H9 (cell line): ENCODE measurements at places on chromosomes 1 and 21. TPM values are rescaled to one million over a fixed set of nuclear protein-coding genes. Genes with fewer than 3 reads are reported as not detected.

Gene SH3BGR
- 2.9 and 4.3 TPM in 2 replicates for total RNA-seq

Gene PCSK9
- total RNA-seq = 72.2 and 75.1 TPM in 2 replicates

Gene DAB1
- total RNA-seq = 9.2 and 9.3 TPM in 2 replicates

Gene SLAMF9
- total RNA-seq = not detected in 2 replicates

Gene CNIH4
- 104 and 114 TPM in 2 replicates for total RNA-seq

Gene PTAFR
- total RNA-seq = 1.8 and 1.9 TPM in 2 replicates

Gene C4BPA
- total RNA-seq = not detected in 2 replicates

Gene C8B
- total RNA-seq = not detected in 2 replicates

Gene GBP4
- not detected in 2 replicates for total RNA-seq

Gene MYOC
- not detected in 2 replicates for total RNA-seq

Gene MRAP
- total RNA-seq = not detected in 2 replicates

Gene LRRN2
- total RNA-seq = 4.5 and 5.8 TPM in 2 replicates

Gene ECM1
- 0.88 and 1.4 TPM in 2 replicates for total RNA-seq

Gene KLHDC8A
- total RNA-seq = 0.96 and 1.0 TPM in 2 replicates

Gene ILDR2
- 1.1 and 1.7 TPM in 2 replicates for total RNA-seq

Gene KRTAP21-2
- total RNA-seq = not detected in 2 replicates

Gene PTPRU
- total RNA-seq = 45.0 and 45.5 TPM in 2 replicates

Gene GCSAML
- total RNA-seq = not detected in 2 replicates

Gene NUDT4B
- total RNA-seq = not detected in 2 replicates

Gene TTC39A
- total RNA-seq = 7.7 and 9.1 TPM in 2 replicates

Gene GRIK3
- 1.7 TPM in 2 replicates for total RNA-seq

Gene DIRAS3
- total RNA-seq = not detected in 2 replicates

Gene LYPD8
- total RNA-seq = not detected in 2 replicates

Gene PGBD5
- 19.0 and 19.1 TPM in 2 replicates for total RNA-seq

Gene ZNF593OS
- not detected in 2 replicates for total RNA-seq

Gene ANKRD35
- 0.18 and 0.28 TPM in 2 replicates for total RNA-seq

Gene LPAR3
- total RNA-seq = 2.5 and 3.0 TPM in 2 replicates

Gene APOBEC4
- total RNA-seq = not detected in 2 replicates

Gene TDRD10
- 0.31 TPM in 1 of 2 replicates, not detected in the other for total RNA-seq

Gene LGALS8
- total RNA-seq = 14.2 and 15.3 TPM in 2 replicates

Gene SERPINC1
- not detected in 2 replicates for total RNA-seq

Gene S100A12
- not detected in 2 replicates for total RNA-seq

Gene GJB5
- 0.22 and 0.26 TPM in 2 replicates for total RNA-seq

Gene ZNF683
- not detected in 2 replicates for total RNA-seq

Gene TIMM17A
- total RNA-seq = 60.3 and 60.9 TPM in 2 replicates

Gene CD2
- total RNA-seq = not detected in 2 replicates

Gene ZSCAN20
- total RNA-seq = 3.8 and 3.9 TPM in 2 replicates

Gene LCE1F
- total RNA-seq = not detected in 2 replicates

Gene VAMP4
- 4.2 and 4.4 TPM in 2 replicates for total RNA-seq

Gene MYCL
- 17.6 and 18.4 TPM in 2 replicates for total RNA-seq

Gene PRKAA2
- 3.9 and 4.0 TPM in 2 replicates for total RNA-seq

Gene S100A14
- 0.63 and 0.66 TPM in 2 replicates for total RNA-seq

Gene LIN28A
- 1,267 and 1,289 TPM in 2 replicates for total RNA-seq

Gene FNDC5
- total RNA-seq = 4.5 and 5.9 TPM in 2 replicates

Gene PDZK1
- total RNA-seq = not detected in 2 replicates

Gene PLA2G5
- not detected in 2 replicates for total RNA-seq

Gene PLEKHA6
- total RNA-seq = 1.6 and 2.1 TPM in 2 replicates

Gene FCGR3A
- not detected in 2 replicates for total RNA-seq

Gene OR2L2
- total RNA-seq = 0.11 TPM in 1 of 2 replicates, not detected in the other

Gene KIF26B
- total RNA-seq = 0.13 and 0.20 TPM in 2 replicates

Gene PIK3R3
- 11.4 and 12.4 TPM in 2 replicates for total RNA-seq

Gene GBP6
- total RNA-seq = not detected in 2 replicates

Gene ZC3H11A
- 89.7 and 95.9 TPM in 2 replicates for total RNA-seq

Gene ACTL8
- total RNA-seq = 0.26 TPM in 1 of 2 replicates, not detected in the other
